ENCODE measurements at places on chromosomes 6 and 20.

GRCh38 chr20:36493801-36494114 is 47.6 kb upstream of the MYL9 start:
- no peak for DNase-seq

- no peak for DNase-seq
Measured at GRCh38 chr6:17291778-17292177, 10.6 kb downstream of the RBM24 start.

DNA sequence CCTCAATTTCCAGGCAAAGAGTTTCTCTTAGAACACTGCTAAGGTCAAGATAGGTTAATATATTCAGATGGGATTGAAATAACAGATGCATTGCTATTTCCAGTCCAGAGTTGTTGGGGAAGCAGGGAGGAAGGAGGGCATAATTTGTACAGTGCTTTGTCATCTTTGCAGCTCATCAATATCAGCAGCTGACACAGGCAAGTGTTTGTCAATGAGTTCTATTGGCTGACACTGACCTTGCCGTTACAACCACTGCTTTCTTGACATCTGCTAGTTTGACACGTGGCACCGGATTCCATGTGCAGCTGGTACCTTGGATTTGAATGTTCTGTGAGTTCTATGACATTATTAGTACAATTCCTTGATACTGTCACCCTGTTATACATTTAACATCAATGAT is 28.0 kb upstream of the MLIP start:
- DNase-seq, result no peak

DNA sequence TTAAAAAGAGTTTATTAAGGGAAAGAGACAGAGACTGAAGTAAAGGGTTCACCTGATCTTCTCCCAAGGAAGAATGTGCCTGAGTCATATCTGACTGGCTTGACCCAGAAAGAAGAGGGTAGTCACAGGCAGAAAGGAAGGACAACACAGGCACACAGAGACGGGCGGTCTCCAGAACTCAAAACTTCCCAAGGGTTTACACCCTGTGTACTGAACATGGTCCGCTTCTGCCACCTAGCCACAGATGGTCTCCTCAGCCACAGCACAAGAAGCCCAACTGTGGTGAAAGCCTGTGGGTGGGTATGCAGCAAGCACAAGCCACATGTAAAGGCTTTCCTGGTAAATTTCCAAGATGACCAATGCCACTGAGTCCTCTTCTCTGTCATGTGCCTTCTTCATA is 17.2 kb downstream of the UNC5CL start:
- no peak for DNase-seq

DNA sequence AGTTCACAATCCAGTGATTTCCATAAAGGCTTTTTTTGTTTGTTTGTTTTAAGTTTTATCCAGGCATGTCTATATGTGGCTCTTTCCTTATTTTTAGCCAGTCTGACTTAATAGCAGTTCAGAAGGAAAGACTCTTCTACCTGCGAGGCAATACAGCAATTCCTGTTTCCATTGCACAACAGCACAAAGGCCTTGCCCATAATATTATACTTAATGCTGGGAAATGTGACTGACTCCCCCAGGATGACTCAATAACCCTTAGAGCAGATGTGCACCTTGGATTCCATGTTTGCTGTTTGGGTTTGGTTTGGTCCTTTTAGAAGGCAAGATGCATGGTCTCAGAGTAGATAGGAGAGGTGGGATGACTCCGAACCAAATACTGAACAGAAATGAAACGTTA is 184.1 kb downstream of the MTFR2 start:
- no peak for DNase-seq

DNA sequence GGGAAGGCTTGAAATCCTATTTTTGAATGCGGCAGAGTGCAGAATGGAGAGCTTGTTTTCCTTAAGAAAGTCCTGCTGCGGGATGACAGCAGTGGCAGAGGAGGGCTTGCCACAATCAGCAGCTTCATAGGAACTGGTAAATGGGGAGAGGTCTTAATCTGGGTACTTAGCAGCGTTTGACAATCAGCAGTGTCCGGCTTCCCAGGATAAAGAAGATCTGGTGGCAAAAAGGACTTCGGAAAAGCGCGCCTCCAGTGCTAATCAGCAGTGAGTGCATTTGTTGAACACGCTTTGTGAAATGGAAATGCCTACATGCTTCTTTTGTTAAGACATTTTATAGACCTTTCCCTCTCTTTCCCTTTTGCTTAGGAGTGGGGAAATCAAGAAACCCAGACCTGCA is 735.7 kb downstream of the QKI start:
- no peak for DNase-seq
